EL (cell line): ENCODE measurements at places on chromosomes 11 and 22.

- peak; percentile 85 for DNase-seq
Measured at GRCh38 chr11:96314326-96315020, 28.5 kb downstream of the MAML2 start.

GRCh38 chr11:2890466-2891294, 5.1 kb upstream of the CDKN1C start:
- peak; percentile 41 for DNase-seq

- DNase-seq = no peak
Measured at GRCh38 chr11:21254055-21254454, 584.7 kb downstream of the NELL1 start.

GRCh38 chr22:45828841-45829240, 148.1 kb downstream of the WNT7B start:
- peak; percentile 45 for DNase-seq

DNA sequence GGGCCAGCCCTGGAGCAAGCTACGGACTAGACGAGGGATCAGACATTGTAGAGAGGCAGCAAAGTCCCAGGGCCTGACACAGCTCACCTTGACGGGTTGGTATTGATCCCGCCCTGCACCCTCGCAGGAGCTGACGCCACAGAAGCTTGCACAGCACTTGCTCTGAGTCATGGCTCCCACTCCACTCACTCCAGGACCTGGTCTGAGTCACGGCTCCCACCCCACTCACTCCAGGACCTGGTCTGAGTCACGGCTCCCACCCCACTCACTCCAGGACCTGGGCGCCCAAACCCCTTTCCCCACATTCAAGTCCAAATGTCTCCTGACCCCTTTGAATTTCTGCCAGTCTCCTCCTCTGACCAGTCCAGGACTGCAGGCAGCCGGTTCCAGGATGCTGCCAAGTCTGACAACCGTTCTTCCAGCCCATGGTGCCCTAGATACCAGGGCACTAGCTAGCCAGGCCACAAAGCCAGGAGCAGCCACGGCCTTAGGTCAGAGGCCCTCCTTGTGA, 6.0 kb upstream of the PNPLA5 start:
- DNase-seq = peak; percentile 74
